ENCODE measurements at places on chromosomes 3 and 15. TPM values are rescaled to one million over a fixed set of nuclear protein-coding genes. Genes with fewer than 3 reads are reported as not detected.
A peak's percentile ranks its signal among the peaks of the same experiment; 100 is the strongest.

Gene GHSR
- total RNA-seq = not detected

Gene ARF4
- total RNA-seq = 371 TPM

Gene KBTBD13
- total RNA-seq = not detected

Gene BFSP2
- not detected for total RNA-seq

Gene CX3CR1
- not detected for total RNA-seq

Gene GPR171
- total RNA-seq = not detected

Gene MNS1
- 2.9 TPM for total RNA-seq

- no peak for DNase-seq
These were observed 67.6 kb downstream of the PYDC2 start for GRCh38 chr3:191528589-191528988.

GRCh38 chr3:29381595-29381994, 100.7 kb downstream of the RBMS3 start:
- peak; percentile 66 for DNase-seq

DNA sequence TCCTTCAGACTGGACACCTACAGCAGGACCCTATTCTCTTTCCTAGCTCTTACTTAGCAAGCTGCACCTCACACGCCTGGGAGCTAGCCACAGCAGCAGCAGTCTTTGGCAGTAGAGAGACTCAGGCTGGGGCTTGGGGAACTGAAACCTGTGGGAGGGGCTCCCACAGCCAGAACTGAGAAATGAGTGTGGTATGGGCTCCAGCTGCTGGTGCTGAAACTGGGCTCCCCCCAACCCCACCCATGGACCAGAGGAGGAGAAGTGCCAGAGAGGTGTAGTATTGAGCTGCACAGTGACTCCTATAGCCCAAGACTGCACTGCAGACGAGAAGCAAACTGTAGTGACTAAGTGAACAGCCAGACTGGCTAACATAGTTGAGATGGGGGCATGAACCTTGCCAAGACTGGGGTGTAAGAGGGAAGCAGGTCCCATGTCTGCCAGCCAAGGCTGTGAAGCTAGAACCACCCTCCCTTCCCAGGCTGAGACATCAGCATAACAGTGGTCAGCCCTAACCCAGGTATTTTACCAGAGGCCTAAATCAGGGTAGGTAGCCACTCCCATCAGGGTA, 62.5 kb downstream of the MYO5A start:
- peak; percentile 18 for DNase-seq

GRCh38 chr3:182626484-182627467, 166.5 kb upstream of the ATP11B start:
- no peak for DNase-seq

DNA sequence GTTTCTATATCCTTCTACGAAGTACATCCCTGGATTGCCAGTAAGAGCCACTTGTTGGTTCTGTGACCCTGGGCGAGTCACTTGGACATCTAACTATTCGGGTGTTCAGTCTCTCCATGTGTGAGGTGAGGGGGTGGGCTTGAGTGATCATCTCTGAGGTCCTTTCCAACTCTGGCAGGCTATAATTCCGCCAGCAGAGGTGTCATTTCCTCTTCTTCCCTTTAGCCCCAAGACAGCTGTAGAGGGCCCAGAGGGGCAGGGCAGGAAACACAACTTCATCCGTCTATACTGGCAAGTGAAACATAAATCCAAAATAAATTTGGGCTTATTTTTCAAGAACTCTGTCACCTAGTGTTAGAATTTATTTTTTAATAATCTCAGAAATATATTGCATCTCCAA, 38.1 kb downstream of the C2CD4A start:
- DNase-seq = no peak

- no peak for DNase-seq
These were observed 308.9 kb downstream of the EPHB1 start for GRCh38 chr3:135103917-135104316.

GRCh38 chr15:79283252-79284048, 928 bp downstream of the ANKRD34C start:
- DNase-seq = peak; percentile 57

- no peak for DNase-seq
These were observed 229.5 kb upstream of the GRM7 start for GRCh38 chr3:6631376-6631775.

- DNase-seq = no peak
These were observed 62.4 kb upstream of the STAC start for GRCh38 chr3:36317915-36318314.

- peak; percentile 20 for DNase-seq
These were observed 150.5 kb upstream of the UBE2E2 start for GRCh38 chr3:23052620-23053019.

- no peak for DNase-seq
These were observed 364.4 kb downstream of the MECOM start for GRCh38 chr3:169299129-169299528.

DNA sequence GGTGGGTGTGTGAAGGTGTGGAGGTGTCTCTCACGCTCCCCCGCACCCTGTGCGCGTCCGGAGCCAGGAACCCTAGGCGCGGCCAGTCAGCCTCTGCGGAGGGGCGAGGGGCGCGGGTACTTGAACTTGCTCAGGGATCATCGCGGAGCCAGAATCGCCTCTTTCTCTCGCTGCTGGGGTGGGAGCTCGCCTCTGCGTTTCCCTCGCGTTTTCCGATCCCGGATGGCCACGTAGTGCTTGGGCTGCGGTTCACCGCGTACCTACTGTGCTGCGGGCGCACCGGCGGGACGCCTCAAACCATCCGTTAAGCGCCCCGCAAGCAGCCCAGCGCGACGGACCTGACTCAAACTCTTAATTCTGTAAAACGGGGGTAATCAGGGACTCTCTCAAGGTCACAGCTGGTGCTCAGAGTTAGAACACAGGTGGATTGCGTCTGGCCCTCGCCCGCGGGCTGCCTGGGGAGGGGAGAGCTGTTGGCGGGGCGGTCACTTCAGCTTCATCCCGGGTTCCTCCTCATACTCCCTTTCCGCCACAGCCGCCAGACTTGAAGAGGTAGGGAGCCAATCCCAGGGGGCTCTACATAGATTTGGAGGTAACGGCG, 686 bp downstream of the MYRIP start:
- peak; percentile 3 for DNase-seq

- DNase-seq = no peak
These were observed 62.9 kb downstream of the TMEM39A start for GRCh38 chr3:119400466-119400865.

GRCh38 chr15:45230245-45230965, 21.6 kb upstream of the SLC28A2 start:
- no peak for DNase-seq

DNA sequence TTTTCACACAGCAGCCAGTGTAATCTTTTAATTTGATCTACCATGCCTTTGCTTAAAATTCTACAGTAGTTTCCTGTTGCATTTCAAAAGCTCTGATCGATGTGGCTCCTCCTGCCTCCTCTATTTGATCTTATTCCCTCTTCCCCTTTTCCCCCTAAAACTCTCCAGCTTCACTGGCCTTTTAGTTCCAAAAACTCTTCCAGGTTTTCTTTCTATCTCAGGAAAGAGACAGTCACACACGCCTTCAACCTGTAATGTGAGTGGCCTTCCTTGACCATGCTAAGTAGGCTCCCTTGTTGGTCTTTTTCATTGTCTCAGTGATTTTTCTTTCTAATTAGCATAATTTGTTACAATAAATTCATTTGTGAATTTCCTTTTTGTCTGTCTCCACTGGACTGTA, 985 bp downstream of the TEX9 start:
- DNase-seq = no peak

DNA sequence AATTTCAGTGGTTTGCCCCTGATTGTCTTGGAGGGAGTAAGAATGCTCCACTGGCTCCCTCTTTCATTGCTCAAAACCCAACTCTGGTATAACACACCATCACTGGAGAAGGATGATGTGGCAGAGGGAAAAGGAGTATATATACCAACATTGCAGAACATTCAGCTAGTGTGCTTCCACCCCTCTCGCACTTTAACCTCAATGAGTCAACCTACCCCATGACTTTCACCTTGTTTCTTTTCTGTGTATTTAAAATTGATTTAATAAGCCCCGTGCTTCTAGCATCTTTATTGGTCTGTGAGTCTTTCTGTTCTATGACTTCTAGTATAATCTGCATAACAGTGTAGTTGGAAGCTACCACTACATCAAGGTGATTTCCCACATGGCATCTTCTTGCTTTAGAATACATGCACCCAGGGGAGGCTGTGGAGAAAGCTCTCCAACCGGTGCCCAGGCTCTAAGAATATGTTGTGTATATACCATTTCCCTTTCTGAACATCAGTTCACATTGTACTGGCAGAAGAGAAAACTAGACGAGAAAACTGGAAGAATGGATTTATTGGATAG, 595.1 kb upstream of the TGFBR2 start:
- DNase-seq = no peak

- peak; percentile 83 for DNase-seq
These were observed 16.9 kb upstream of the CFAP161 start for GRCh38 chr15:81117136-81117535.

DNA sequence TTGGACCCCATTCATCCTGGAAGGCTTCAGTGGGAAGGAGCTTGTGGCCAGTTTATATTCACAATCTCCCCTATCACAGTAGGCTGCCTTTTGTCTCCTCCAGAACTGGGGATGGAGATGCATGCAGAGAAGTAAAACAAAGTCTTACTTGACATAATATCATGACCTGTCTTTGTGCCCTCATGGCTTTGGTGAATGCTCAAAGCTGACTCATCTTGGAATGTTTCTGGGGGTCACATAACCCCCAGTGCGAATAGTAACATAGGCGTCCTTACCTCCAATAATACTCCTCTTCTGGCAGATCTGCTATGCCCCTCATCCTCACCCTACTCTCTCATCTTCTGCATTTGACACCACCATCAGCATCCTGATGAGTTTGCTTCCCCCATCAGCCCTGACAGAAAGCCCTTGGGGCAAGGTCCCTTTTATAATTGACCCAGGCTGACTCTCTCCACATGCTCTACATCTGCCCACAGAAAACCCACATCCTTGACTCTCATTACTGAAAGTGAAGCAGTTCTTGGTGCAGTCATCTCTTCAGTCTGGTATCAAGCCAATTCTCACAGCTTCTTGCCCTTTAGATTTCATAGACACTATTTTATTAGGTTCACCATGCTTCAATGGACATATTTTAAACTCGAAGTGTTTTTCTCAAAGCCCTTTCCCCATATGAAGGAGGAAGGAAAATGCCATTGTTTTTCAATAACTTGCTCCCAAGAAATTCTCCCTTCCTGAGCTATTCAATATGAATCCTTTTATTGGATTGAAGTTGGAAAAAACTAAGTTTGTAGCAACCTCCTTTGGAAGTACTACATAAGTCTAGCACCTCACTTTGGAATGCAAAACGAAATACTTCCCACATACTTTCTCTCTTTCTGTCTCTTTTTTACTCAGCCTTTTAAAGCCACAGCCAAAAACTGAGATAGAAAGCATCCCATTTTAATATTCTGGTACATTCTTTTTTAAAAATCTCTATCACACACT, 36.6 kb downstream of the OSTN start:
- DNase-seq = peak; percentile 73

DNA sequence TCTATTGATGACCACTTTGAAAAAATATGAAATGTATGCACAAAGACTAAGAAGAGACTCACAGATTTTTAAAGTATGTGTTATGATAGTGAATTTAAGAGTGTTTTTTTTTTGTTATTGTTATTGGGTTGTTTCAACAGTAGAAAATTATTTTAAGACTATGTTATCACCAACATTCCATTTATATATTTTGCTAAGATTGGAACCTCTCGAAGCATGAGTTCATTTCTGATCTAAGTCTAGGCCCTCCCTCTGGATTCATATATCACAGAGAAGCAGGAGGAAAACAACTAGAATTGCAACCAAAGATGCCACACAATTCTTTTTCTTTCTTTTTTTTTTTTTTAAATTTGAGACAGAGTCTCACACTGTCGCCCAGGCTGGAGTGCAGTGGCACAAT, 46.8 kb downstream of the ITGB5 start:
- no peak for DNase-seq

DNA sequence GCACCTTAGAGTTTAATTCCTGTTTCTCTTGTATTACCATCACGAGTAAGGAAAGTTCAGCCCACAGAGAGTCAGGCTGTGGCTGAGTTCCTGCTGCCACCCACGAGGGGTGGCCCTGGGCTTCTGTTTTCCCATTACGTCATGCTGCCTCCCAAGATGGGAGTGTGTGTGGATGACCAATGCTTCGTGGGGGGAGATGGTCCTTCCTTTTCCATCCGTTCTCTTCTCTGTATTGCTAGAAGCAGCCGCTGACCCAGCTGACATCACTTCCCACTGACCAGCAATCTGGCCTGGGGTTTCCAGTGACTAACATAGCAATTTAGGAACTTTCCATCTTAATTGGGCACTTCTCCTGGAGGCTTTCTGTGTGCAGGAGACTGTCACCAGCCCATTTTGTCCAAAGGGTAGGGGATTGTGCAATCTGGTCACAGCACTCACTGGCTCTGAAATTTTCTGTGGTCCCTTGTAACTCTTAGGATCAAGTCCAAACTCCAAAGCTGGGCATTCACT, 9.3 kb downstream of the IRAK2 start:
- DNase-seq = peak; percentile 97

DNA sequence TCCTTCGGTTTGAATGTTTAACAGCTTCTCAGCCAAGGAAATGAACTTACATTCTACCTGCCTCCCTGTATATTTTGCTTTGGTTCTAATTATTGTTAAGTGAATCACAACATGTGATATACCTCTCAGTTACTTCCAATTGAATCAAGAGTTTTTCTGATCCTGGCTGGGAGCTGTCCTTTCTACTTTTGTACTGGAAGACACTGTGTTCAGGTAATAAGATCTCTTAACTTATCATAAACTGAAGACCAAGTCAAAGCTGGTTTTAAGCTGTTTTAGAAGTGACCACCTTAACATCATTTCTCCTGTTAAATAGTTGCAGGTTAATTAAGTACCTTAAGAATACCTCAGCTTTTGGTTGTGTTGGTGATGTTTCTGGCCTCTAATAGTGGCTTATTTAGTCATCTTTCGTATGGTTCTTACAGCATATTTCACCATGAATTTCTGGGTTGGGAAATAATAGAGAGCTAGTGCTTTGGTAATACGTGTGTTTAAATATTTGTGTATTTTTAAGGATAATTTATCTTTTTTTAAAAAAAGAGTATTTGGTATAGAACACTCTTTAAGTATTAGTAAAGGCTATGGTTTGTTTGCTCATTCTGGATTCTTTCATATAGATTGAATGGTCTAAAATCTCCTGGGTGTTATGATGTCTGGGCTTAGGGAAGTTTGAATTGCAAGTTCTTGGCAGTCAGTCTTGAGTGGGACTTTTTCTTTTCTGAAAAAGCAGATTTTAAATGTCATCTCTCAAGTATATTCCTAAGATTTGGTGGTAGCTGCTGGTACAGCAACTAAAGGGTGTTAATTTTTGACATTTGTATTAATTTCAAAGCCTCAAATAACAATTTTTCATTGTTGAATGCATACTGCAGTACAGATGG, 1.6 kb downstream of the RAB8B start:
- peak; percentile 48 for DNase-seq

- no peak for DNase-seq
These were observed 37.4 kb upstream of the TNFSF10 start for GRCh38 chr3:172560586-172560985.

DNA sequence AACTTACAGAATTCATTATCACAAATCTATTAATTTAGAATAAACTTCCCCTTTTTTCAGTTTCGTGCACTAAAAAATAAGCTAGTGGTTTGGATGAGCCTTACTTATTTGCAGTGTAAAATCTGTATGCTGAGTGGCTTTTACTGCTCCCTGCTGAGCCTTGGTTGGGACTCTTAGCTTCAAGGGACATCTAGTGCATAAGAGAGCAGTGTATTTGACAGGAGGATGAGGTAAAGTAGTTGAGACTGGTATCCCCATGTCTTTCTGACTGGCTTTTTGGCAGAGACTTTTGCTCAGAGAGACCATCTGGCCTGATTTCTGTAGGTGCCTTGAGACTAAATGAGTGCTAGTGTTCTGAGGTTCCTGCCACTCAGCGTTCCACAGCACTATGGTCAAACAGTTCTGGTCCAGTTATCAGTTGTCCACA, 11.8 kb downstream of the CAPN7 start:
- DNase-seq = no peak
